ENCODE measurements at places on chromosomes 12 and 14. TPM values are rescaled to one million over a fixed set of nuclear protein-coding genes. Genes with fewer than 3 reads are reported as not detected.

- H3K4me3 ChIP-seq = no peak overlapping the region
- no peaks in the 10 kb centered on the region for H3K27me3 ChIP-seq
- H3K36me3 ChIP-seq = no peaks in the 10 kb centered on the region
- no peak overlapping the region for H3K27ac ChIP-seq
These were observed 398.6 kb upstream of the FLRT2 start for GRCh38 chr14:85131226-85131922.

DNA sequence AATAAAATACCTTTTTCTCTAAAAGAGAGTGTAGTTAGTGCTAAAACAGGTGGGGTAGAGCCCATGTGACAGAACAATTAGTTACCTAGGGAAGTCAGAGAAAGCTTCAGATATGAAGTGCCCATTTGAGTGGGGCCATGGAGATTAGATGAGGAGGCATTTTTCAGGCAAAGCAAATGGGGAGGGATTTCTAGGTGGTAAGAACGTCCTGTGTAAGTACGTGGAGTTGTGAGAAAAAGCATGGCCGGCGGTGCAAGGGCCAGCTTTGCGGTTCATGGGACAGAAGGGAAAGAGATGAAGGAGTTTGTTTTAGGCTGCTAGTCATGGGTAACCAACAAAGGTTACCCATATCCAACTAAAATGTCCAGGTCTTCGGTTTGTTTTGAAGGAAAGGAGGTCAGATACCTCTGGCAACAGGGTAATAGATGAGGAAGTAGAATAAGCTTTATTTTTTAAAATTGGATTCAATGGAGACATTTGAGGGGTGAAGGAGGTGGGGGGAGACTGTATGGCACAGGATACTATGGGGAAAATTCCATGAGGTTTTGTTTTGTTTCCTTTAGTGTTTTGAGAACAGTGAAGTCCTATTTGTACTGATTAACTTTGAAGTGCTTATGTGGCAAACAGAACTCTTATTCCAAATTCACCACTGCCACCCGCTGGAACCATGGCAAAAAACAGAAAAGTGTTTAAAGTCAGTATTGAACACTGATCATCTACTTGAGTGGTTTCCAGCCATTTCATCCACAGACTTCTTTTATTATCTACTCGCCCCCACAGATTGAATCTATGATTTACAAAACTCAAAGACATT is 10.0 kb upstream of the SNRPF start:
- no peak for DNase-seq
- H3K4me3 ChIP-seq = no peak overlapping the region
- H3K36me3 ChIP-seq = no peaks in the 10 kb centered on the region
- no peaks in the 10 kb centered on the region for H3K4me1 ChIP-seq
- H3K27ac ChIP-seq = no peak overlapping the region

DNA sequence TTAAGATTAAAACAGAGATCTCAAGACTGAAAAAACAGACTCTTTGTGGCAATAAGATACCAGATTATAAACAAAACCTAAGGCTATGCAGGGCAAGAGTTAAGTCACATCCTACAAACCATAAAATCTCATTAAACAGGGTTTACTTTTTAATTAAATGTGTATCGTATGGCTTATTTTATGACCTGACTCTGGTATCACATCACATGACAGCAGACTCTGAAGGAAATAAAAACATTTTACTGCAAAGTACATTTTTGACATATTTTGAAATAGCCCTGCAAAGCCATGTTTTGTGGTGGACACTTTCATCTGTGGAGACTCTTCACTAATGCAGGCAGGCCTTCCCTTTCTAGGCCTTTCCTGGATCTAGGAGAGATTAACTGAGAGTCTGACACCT is 327.6 kb upstream of the CLEC14A start:
- no peak for DNase-seq
- no peak overlapping the region for H3K27ac ChIP-seq
- H3K27me3 ChIP-seq = no peaks in the 10 kb centered on the region
- H3K36me3 ChIP-seq = no peaks in the 10 kb centered on the region
- no peak overlapping the region for H3K4me3 ChIP-seq
- no peaks in the 10 kb centered on the region for H3K4me1 ChIP-seq

Gene NKX2-1
- total RNA-seq = not detected

Gene TAS2R7
- total RNA-seq = not detected

Gene SYCP3
- total RNA-seq = not detected

All from heart left ventricle (tissue), 16 donors.